ENCODE measurements at places on chromosomes 13 and 19.

- no peak for DNase-seq
These were observed 11.9 kb downstream of the GADD45B start for GRCh38 chr19:2487842-2488241.

DNA sequence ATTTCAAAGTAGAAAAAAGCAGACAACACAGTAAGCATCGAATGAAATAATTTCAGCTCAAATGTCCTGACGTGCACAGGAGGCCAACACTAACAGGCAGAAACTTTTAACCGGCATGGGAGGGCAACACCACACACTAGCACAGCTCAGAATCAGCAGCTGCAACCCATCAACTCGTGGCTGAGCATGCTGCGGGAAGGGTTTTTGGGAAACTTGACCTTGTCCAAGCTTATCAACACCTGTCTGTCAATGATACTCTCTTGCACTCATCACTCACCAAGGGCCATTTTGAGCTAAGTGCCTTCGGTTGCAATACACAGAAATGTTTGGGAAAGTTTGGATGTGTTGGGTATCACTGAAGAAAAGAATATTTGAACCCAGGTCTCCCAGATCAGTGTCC is 483.7 kb downstream of the TSHZ3 start:
- DNase-seq, result no peak

DNA sequence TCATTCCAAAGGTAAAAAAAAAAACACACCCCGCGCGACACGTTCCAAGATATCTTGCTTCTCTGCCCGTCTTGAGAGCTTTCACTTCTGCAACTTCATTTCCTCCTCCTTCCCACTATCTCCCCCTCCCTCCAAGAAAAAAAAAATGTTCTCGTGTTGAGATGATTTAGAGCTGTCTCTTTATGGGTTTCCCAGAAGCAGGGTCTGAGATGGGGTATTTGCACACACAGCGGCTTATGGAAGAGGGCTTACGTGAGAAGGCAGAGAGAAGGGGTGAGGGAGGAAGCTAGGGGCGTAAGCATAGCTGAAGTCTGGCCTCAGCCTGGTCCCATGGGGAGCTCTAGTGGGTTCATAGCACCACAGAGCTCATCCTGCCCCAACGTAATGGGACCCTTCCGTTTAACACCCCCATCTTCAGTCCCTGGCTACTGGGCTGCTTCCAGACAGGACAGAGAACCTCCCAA is 31.3 kb upstream of the USE1 start:
- DNase-seq, result no peak

DNA sequence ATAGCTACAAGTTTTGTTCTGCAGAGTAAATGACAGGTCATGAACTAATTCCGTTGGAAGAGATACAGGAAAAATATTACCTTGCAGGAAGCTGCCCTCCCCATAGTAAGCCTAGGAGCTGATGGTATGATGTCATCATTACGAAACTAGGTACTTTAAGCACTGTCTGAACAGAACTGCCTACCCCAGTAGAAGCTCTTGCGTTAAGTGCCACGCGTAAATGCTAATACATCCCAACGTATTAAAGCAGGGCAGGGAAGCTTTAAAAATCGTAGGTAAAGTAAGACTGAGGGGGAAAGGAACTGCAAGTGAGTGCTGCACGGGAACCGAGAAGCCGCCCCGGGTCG is 572 bp downstream of the UGGT2 start:
- DNase-seq, result no peak

- no peak for DNase-seq
These were observed 139.9 kb upstream of the PCDH9 start for GRCh38 chr13:67369895-67370660.

DNA sequence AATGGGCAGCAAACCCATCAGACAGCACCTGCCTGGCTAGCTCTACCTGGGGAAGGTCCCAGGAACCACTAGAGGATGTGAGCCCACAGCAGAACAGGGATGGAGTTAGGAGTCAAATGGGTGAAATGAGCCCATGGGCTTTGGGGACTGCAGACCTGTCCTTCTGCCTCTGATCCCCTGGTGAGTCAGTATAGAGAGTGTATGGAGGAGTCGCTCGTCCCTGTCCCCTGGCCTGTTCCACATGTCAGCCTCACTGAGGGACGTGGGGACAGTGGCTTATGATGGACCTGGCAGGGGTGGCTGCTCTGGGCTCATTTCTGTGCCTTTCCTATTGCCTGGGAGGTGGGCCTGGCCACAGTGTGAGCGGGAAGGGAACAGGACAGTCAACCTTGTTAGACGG is 4.0 kb downstream of the CEACAM1 start:
- DNase-seq, result no peak

Measured in vagina (tissue), 2 donors.